ENCODE measurements at places on chromosomes 11 and 22.
A peak's percentile ranks its signal among the peaks of the same experiment; 100 is the strongest.

DNA sequence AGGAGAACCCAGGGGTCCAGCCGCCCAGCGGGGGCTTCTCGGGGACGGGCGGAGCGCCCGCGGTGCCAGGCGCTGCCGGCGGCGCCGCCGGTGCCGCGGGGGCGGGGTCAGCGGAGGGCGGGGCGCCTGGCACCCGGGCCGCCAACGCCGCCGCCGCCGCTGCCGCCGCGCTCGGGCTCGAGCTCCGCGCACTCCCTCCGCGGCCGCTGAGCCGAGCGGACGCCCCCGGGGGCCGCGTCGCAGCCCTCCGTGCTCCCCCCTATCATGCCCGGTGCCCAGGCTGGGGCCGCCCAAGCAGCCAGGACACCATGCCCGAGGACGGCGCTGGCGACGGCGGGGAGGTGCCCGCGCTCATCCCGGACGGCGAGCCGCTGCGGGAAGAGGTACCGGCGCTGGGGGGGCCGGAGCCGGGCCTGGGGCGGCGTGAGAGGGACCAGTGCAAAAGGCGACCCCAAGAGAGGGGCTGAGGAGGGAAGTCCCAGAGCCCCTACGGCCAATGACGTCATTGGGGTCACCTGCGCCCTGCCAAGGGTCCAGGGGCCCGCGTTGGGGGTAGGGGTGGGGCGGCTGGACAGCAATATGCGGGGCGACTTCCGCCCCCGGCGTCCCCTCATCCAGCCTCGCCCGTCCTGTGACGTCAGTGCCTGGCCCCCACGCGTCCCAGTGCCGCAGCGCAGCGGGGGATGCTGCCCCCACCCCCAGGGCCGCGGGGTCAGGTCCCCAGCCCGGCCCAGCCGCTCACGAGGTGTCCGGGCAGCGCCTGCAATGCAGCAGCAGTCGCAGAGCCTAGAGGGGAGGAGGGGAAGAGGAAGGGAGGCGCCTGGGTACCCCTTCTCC is at the start of gene TMEM151A:
Gene TMEM151A, plus strand, starts transcription at position 189 of the 837 bp plus-strand sequence. Its CDS starts 120 bp downstream, at position 309.
- peak; percentile 79 for DNase-seq

GRCh38 chr11:101582236-101582988 is 1.4 kb downstream of the TRPC6 start:
- no peak for DNase-seq

GRCh38 chr11:79375818-79376550 is 64.8 kb downstream of the TENM4 start:
- no peak for DNase-seq

GRCh38 chr11:95284057-95285052 is 53.4 kb upstream of the SESN3 start:
- DNase-seq = no peak

DNA sequence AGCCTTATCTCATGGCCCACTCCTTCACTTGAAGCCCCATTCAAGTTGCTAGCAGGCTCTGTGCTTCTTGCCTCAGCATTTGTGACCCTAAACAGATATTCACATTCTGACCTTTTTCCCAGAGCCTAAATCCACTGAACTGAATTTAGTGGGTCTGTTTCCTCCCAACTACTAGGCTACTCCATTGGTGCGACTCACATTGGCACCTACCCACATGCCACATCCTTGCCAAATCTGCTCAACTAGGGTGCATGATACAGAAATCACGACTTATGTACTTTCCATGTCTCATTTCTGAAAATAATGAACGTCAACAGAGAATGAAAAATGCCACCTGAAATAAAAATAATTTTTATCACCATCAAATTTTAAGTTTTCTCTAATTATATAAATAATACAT is 8.4 kb upstream of the MMP12 start:
- DNase-seq = no peak

DNA sequence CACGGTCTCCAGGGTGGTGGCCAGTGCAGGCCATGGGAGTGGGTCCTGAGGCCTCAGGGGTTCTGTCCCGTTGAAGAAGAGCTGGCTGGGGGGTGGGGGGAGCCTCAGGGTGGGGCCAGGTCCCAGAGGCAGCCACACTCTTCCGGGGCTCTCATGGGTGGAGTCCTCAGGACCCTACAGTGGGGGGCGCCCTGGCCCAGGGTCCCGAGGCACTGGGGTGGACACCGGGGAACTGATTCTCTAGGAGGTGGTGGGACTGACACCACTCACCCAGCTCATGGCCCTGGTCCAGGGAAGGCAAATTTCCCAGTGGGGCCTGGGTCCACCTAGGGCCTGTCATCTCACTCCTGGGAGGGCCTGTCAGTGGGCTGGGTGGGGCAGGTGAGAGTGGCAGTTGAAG is 12.8 kb downstream of the GGT5 start:
- no peak for DNase-seq

All from activated effector memory CD4-positive, alpha-beta T cell treated with anti-CD3 and anti-CD28 coated beads, Interleukin-2, amount 50 U/mL, for 16 hours (primary cell).